ENCODE measurements at places on chromosomes 6 and 20.

DNA sequence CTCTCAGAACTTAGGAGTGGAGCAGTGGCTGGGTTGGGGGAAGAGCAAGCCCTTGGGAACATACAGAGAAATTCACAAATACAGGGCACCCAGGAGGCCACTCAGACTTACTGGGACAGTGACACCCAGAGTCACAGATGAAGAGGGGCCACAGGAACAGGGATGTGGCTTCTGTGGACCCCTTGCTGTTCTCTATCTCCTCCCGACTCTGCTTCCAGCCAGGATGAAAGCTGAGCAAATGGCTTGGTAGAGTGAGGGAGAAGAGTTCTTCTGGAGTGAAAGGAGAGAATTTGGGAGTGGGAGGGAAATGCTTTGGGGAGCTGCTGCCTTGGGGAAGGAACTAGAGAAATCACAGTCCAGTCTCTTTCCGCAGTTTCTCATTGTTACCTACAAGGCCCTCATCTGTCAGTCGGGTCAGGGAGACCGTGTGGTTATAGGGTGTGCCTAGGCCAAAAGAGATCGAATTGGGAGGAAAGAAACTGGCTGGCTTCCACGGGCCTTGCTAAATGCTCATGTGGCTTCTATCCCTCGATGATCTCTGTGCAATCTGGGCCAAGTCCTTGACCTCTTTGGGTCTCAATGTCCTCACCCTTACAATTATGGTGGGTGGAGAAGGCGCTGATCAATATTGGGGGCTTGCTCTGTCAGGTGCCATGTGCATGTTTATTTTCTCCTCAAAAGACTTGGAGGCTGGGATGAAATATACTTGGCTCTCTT is 17.0 kb downstream of the FOXP4 start:
- DNase-seq = no peak

GRCh38 chr6:42137194-42137753 is 5.1 kb downstream of the C6orf132 start:
- DNase-seq = no peak

DNA sequence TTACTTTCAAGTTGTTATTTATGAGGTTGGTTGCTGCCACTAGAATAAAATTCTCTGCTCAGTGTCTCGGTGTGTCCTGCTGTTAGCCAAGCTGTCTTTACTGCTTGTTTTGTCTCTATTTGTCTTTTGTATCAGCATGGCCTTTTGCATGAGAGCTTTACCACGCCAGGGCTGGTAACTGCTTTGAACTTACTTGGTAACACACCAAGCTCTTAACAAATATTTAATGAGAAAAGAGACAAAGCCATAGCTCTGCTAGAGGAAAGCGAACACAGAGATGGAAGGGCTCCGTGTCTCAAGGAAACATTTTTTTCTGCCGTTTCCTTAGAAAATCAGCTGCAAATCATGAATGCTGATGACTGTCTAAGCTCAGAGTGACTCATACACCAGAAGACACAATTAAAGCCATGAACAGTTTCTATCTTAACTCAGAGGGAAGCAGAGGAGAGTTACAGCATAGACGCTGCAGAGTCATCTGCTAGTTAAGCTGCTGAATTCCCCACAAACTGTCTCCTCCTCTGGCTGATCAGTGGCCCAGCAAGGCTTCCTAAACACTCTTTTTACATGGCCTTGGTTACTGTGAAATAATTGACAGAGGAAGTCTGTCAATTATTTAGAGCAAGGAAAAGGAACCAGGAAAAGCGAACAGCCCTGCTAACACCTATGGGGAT is 44.8 kb downstream of the AGPAT4 start:
- DNase-seq = no peak

DNA sequence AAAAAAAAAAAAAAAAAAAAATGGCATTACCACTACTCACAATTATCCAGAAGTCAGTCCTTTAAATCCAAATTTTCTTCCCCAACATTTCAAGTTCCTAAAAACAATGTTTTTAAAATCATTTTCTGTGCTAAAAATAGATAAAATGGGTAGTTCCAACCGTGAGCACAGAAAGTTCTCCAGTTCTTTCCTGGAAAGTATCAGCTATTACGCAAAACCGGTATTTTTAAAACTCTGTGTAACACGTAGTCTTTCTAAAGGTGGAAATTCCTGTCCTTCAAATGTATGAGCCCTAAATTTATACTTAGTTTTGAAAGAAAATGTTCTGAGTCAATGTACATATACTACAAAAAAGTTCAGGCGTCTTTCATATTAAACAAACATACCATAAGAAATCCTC is 83.5 kb upstream of the SCAF8 start:
- DNase-seq = no peak

- peak; percentile 24 for DNase-seq
These were observed 42.8 kb downstream of the INSM1 start for GRCh38 chr20:20410678-20411077.

GRCh38 chr6:25277857-25278256 is 1.3 kb upstream of the CARMIL1 start:
- DNase-seq = no peak

DNA sequence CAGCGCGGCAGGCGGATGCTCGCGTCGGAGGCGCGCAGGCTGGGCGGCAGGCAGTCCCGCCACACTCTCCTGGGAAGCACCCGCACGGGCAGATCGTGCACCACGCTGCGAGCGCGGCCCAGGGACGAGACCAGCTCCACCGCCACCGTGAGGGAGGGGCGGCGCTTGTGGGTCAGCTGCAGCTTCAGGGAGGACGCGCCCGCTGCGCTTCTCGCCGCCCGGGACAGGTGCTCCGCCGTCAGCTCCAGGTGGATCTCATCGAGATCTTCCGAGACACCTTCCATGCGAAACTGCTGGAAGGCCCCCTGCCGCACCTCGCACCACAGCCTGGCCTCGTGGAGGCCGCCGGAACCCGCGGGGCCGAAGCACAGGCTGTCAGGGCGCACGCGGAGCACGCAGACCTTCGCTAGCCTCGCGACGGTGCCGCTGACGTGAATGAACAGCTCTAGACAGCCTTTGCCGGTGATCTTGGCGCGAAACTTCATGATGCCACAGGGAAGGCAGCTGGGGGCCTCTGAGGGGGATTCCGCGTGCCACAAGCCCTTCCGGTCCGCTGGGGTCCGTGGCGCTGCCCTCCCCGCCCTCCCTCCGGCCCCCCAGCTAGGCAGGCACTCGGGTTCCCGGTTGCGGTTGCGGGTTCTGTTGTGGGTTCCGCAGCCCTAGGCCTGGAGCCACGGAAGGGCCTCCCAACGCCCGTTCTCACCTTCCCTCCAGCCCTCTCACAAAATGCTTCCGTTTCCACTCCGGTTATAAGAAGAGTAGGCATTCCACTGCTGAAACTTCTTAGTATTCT is at the start of gene HUS1B:
TSS of gene HUS1B (minus strand) at position 641 of the 793 bp plus-strand sequence. CDS start at position 485, 156 bp downstream.
- no peak for DNase-seq

GRCh38 chr6:66731310-66731709 is 1024.3 kb upstream of the EYS start:
- DNase-seq = no peak

DNA sequence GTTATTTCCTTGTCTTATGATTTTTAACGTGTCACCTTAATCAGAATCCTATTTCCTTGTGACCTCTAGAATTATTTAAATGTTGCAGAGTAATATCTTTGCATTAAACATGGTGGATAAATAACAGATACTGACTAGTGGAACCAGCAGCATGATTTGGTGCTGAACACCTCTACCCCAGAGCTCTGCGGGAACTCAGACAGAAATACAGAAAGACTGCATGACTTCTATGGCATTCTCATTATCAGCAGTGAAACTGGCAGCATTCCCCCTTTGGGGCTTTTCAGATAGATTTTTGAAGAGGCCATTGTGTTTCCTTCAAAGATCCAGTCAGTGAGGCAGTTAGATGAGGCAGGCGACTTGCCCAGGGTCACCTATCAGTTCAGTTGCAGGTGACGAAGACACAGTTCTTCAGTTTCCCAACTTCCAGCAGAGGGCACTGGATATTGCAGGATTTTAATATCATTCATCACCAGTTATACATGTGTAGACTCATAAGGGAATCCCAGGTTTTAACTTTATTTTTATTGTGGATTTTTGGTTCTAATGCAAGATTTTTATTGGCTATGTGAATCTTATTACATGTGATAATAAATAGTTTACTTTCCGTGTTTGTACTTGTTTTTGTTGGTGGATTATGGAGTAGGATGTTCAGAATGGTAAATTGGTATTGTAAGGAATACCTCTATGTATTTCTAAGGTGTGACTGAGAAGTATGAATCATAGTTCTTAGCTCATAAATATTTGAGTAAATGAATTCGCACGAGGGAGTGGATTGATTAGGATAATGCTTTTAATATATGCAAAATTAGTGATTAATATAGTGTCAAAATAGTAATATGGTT is 81.3 kb downstream of the AFDN start:
- DNase-seq = no peak

- no peak for DNase-seq
These were observed 13.4 kb downstream of the TRIM38 start for GRCh38 chr6:25975923-25976560.

GRCh38 chr20:64082126-64082731 is 2.0 kb downstream of the LKAAEAR1 start:
- DNase-seq = no peak

- no peak for DNase-seq
These were observed 80.4 kb upstream of the ZNF184 start for GRCh38 chr6:27553123-27553904.

DNA sequence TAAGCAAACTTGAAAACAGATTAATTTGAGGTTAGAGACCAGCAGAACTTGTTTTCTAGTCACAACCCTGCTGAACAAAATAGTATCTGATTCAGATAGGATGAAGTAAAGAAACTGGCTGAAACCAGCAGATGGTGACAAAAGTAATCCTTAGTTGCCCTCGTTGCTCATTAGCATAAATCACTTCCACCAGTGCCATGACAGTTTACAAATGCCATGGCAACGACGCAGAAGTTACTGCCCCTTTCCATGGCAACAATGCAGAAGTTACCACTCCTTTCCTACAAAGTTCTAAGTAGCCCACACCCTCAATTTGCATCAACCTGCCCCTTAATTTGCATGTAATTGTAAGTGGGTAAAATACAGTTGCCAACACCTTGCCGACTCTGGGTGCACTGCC is 23.7 kb downstream of the SNRPB start:
- DNase-seq = peak; percentile 64

GRCh38 chr6:46217671-46218131 is 46.9 kb upstream of the ENPP5 start:
- no peak for DNase-seq

DNA sequence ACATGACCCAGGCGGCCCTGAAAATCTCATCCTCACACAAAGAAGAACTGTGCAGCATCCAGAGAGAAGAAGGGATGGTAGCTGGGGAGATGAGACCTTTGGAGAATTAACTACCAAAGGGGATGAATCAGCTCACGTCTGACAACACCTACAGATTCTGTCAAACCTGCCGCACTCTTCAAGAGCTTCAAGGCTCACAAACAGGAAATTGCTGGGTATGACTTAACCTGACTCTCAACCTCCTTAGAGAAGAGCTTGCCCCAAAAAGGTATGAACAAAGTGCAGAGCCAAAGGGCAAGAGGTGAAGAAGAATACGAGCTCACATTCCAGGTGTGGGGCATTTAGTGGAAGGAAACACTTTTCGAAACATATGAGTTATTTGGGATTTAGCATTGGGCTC is 139.8 kb downstream of the BACH2 start:
- DNase-seq = no peak

- DNase-seq = no peak
These were observed 382.0 kb downstream of the TFAP2B start for GRCh38 chr6:51200676-51201075.

GRCh38 chr6:20879526-20879925 is 345.3 kb downstream of the CDKAL1 start:
- no peak for DNase-seq

DNA sequence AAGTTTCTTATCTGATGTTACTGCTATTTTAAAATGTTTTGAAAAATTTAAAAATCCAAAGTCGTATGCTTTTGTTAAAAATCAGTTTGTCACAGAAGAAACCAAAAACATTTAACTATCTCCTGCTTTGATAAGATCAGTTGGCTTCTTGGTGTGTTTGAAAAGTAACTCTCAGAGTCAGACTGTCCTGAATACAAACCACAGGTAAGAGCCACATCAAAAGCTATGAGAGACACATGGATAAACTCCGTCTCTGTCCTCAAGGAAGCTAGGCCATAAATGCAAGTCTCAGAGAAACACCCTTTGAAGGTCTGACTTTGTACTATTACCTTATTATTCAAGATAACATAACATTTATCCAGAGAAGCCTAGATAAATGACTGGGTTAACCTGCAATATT is 7.7 kb downstream of the HBS1L start:
- no peak for DNase-seq

- DNase-seq = peak; percentile 58
These were observed at the start of gene RIPK1 for GRCh38 chr6:3068329-3069214. Gene RIPK1, plus strand, starts transcription at chr6:3068494. Its CDS starts 8,330 bp downstream, at chr6:3076824.

DNA sequence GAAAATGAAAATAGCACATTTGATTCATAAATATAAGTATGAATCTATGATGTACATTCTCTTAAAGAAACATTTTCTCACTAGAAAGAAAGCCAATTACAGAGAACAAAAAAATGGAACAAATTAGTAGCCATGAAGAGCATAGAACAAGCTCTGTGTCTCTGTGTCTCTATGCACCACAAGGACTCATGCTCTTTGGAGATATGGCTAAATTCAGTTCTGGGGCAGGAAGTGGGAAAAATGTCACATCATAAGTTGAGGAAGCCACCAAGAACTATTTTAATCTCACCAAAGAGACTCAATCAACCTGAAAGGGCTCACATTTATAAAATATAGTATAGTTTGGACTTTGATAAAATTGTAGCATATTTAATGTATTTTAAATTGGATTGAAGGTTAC is 1259.8 kb upstream of the GJE1 start:
- DNase-seq = no peak

GRCh38 chr6:72559555-72559954 is 62.3 kb upstream of the KCNQ5 start:
- no peak for DNase-seq

DNA sequence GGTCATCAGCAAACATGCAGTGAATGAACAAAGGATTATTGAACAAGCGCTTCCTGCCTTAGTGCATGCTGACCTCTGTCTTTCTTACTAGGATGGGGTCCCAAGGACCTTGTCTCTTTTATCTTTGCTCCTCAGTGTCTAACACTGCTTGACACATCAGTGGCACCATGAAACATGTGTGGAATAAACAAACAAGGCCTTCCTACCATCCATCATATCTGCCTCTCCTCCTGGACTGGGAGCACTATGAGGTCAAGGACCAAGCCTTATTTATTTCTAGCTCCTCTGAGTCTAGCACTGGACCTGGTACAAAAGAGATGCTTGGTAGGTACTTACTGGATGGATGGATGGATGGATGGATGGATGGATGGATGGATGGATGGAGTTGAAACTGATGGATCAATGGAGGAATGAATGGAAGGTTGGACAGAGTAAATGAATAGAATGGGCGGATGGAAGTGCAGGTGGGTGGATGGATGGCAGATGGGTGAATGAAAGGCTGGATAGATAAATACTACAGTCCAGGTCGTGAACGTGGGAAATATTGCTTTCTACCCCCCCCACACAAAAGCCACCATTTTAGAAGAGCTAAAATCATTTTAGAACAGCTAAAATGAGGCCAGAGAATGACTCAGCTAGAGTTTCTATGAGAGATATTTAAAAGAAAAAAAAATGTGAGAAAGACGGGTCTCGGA is 104.1 kb upstream of the PTPN1 start:
- no peak for DNase-seq

All from NCI-H1048 (cell line).